ENCODE measurements at places on chromosomes 5 and 9.
A peak's percentile ranks its signal among the peaks of the same experiment; 100 is the strongest.

DNA sequence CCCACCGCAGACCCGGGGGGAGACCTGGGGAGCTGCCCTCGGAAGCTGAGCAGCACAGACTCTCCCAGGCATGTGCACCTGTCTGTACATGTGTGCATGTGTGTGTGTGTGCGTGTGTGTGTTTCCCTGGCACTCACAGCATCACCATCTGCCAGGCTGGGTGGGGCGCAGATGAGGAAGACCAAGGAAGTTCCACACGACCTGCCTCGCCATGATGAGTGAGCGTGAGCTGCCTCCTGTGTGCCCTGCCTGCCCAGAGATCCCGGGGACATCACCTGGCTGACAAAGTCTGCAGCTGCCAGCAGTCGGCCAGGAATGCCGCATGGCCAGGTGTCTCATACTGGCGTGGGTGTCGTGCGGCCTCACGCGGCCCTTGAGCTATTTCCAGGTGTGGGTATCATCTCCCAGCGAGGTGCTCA lies 4.0 kb upstream of the GPSM1 start:
- no peak for DNase-seq

GRCh38 chr5:122291000-122291901 lies 20.8 kb upstream of the SNCAIP start:
- peak; percentile 21 for DNase-seq

DNA sequence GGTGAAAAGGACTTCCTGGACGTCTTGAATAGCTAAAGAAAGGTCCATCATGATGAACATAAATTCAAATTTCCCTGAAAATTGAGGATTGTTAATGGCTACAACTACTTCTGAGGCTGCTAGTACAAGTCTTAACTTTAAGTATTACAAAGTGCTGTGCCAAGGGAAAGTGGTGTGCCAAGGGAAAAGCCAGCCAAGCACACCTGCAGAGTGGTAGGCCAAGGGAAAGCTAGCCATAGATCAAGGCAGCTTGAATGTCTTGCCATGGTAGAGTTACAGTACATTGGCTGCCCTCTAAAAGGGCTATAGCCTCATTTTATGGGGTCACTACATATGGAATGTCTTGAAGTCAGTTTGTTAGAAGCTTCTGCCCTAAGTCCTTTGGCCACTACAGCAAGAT lies 64.2 kb downstream of the SPEF2 start:
- DNase-seq, result no peak

- no peak for DNase-seq
Measured at GRCh38 chr5:62767077-62767476, 188.5 kb downstream of the LRRC70 start.

- DNase-seq, result no peak
Measured at GRCh38 chr5:180302256-180302655, 10.4 kb upstream of the MAPK9 start.

DNA sequence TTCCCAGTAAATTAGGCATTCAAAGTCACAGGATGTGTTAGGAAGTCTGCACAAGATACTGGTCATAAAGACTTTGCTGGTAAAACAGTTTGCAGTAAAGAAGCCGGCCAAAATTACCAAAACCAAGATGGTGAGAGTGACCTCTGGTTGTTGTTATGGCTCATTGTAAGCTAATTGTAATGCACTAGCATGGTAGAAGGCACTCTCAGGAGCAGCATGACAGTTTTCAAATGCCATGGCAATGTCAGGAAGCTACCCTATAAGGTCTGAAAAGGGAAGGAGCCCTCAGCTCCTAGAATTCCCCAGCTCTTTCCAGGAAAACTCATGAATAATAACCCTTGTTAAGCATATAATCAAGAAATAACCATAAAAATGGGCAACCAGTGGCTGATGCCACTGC lies 64.3 kb upstream of the TNC start:
- DNase-seq, result no peak

DNA sequence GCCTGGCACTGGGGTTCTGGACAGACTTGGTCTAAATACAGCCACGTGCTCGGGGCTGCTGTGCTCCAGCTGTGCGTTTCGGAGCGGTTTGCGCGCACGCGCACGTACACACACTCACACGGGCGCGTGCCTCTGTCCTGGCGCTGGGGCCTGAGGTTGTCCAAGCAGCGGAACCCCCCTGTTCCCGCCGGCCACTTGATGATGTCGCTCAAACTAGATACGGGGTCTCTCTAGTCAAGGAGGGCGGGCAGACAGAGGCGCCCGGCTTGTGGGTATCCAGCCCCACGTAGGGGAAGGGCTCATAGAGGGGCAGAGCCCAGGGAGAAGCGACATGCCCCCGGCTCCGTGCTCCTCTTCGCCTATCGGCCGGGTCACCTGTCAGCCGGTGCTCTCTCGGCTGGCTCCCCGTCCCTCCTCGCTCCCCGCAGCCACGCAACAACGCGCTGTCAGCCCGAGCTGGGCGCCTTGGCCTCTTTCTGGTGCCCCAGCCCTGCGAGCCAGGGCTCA lies 8.9 kb downstream of the NR2F1-AS1 start:
- DNase-seq, result no peak

GRCh38 chr9:33202552-33203201 lies 35.5 kb upstream of the B4GALT1 start:
- DNase-seq, result peak; percentile 75

DNA sequence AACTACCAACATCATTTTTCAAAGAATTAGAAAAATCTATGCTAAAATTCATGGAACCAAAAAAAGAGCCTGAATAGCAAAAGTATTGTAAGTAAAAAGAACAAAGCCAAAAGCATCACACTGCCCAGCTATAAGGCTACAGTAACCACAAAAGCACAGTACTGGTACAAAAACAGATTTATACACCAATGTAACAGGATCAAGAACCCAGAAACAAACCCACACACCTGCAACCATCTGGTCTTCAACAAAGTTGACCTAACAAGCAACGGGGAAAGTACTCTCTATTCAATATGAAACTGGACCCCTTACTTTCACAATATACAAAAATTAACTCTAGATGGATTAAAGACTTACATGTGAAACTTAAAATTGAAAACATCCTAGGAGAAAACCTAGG lies 94.2 kb upstream of the TARS1 start:
- DNase-seq, result no peak

DNA sequence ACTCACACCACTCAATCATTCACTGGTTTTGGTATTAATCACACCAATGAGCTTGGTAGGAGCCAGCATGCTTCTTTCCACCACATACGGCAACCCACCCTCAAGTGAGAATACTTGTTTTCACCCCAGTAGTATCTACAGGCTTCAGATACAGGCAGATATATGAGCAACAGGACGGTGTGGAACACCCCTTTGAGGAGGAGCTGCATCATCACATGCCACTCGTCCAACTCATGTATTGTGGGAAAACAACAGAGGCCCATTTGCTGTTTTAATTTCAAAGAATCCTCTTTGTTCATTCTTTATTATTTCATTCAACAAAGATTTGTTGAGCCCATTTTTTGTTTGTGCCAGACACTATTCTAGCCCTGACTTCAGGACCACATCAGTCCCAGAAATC lies 46.0 kb downstream of the RORB start:
- no peak for DNase-seq

DNA sequence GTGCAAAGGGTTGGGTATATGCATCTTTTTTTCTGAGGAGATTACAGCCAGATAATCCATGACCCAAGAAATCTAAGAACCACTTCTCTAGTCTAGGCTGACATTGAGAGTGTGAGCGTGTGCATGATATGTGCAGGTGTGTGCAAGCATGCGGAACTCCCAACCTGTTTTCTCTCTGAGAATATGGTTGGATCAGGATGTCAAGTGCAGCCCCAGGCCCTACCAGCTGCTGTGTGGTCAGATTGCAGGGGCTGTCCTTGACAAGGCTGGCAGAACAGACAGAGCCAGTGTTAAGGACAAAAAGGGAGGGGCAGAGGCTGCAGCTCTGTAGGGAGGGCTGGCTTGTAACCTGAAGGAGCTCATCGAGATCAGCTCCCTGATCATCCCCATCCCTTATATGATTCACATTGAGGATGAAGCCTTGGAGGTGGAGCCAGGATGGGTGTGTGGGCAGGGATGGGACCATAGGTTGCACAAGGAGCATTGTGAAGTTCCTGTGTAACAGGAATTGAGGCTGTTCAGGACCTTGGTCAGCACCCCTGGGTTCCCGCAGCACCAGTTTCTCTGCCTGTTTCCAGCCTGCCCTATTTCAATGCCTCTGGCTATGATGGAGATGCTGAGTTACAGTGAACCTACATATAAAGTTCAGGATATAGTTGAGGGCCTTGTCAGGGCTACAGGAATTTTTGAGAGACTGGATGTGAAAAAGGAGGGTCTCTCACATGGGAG lies 52.6 kb upstream of the ARAP3 start:
- peak; percentile 56 for DNase-seq

- no peak for DNase-seq
Measured at GRCh38 chr5:176296-176823, 14.9 kb upstream of the LRRC14B start.

GRCh38 chr5:124511791-124512190 lies 234.6 kb downstream of the ZNF608 start:
- no peak for DNase-seq

DNA sequence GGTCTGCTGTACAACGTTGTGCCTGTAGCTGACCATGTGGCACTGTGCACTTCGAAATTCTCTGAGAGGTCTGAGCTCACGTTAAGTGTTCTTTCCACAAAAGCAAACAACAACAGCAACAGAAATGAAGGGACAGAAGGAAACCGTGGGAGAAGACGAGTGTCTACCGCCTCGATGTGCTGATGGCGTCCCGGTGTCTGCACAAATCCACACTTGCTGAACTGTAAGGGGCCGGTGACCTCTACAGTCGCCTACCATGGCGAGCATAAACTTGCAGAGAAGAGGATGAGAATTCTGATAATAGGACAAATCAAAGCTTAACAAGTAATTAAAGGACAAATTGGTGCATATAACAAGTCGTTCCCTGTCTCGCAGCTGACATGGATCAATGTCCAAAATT lies 114.0 kb downstream of the ADAMTS2 start:
- no peak for DNase-seq

GRCh38 chr9:111253742-111254437 lies 76.1 kb downstream of the OR2K2 start:
- DNase-seq, result no peak

- no peak for DNase-seq
Measured at GRCh38 chr9:83533296-83533695, 4.9 kb downstream of the FRMD3 start.

DNA sequence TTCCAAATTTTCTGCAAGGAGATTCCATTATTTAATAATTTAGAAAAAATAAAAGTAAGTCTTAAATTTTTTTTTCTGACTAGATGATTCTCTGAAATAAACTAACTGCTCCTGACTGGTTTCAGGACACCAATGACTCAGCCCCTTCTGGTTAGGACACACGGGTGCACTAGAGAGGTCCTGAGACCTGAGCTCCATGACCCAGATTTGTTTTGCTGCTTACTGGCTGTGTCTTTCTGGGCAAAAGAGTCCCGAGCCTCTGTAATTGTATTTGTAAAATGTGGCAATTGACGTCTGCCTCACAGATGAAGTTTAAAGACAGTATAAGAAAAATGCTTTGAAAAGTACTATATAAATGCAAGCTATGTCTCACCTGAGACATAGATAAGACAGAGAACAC lies 89.1 kb downstream of the SLC24A2 start:
- DNase-seq, result no peak

DNA sequence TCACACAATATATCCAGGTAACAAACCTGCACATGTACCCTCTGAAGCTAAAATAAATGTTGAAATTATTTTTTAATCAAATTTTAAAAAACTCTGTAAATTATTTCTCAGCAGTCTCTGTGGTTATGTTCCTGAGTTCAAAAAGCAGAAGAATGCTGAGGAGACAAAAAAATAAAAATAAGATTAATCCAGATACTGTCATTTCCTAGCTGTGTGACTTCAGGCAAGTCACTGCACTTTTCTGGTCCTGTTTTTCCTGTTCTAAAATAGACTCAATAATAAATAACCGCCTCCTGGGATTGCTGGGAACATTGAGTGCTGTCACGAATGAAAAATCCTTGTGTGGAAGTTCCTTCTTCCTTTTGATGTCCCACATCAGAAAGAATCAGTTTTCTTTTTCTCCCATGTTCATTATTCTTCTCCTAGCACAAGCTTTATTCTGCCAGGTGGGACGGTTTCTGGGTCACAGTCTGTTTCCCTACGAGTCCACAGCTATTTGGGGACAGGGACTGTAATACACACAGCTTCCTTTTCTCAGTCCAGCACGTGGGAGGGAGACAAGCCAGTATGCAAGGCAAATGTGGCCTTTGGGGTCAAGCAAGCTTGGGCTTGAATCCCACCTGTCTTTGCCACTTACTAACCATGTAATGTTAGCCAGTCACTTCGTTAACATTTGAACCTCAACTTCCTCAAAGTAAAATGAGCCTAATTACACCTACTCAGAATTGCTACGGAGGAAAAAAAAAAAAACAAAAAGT lies 156.9 kb downstream of the TRIM32 start:
- DNase-seq, result no peak

GRCh38 chr5:127586066-127586770 lies 62.7 kb upstream of the CTXN3 start:
- no peak for DNase-seq

- no peak for DNase-seq
Measured at GRCh38 chr5:9439531-9440292, 106.2 kb downstream of the SEMA5A start.

DNA sequence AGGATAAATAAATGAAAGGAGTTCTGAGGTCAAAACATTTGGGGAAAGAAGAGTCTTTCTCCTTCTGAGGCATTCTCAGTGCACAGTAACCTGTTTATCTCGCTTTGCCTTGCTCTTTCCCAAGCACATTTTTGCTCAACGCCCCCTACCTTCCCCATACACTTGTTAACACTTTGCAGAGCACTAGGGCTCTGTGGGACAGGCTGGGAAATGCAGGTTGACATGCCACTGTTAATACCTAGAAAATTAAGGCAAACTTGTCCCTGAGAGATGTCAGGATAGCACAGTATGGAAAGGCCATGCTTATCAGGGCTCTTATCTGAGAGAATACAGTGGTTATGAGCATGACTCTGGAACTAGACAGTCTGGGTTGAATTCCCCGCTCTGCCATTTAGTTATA lies 152.0 kb downstream of the DOCK8 start:
- DNase-seq, result no peak

- no peak for DNase-seq
Measured at GRCh38 chr5:149643781-149644180, 62.5 kb downstream of the ARHGEF37 start.

GRCh38 chr9:82080265-82080664 lies 91.7 kb downstream of the SPATA31D1 start:
- DNase-seq, result no peak

- peak; percentile 76 for DNase-seq
Measured at GRCh38 chr5:89967771-89968444, 441.6 kb downstream of the CETN3 start.

GRCh38 chr5:110957934-110958333 lies 113.6 kb upstream of the TSLP start:
- DNase-seq, result peak; percentile 22

- DNase-seq, result no peak
Measured at GRCh38 chr5:138937392-138938387, 62.6 kb upstream of the LRRTM2 start.

DNA sequence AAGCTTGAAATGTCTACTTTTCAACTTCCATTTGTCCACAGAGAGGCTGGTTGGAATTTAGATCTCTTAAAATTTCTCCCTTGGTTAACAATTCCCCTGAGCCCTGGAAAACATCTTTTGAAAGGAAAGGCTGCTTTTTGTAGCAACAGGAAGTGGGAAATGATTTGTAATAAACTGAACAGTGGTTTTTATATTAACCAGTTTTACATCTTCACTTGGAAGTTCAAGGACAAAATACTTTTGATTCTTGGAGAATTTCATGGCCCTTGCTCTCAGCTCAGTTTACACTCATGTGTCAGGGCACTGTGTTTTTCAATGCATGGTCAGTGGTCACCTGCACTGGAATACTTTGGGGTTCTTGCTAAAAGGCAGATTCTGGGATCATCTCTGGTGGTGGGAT lies 9.9 kb downstream of the MLANA start:
- DNase-seq, result no peak

GRCh38 chr5:35129276-35129675 lies 81.5 kb upstream of the AGXT2 start:
- DNase-seq, result peak; percentile 71
